ENCODE measurements at places on chromosomes 3 and 15. TPM values are rescaled to one million over a fixed set of nuclear protein-coding genes. Genes with fewer than 3 reads are reported as not detected.

The LIPC gene
- total RNA-seq = 0.41 TPM

The SLC6A11 gene
- total RNA-seq = not detected

The CIAO2A gene
- total RNA-seq = 35.0 TPM

The LSMEM2 gene
- not detected for total RNA-seq

The TIGIT gene
- total RNA-seq = 36.6 TPM

The LRRIQ4 gene
- not detected for total RNA-seq

The KIF15 gene
- total RNA-seq = 0.19 TPM

The LRRC3B gene
- not detected for total RNA-seq

The PLA1A gene
- total RNA-seq = not detected

The SLCO2A1 gene
- not detected for total RNA-seq

The IFT122 gene
- 21.8 TPM for total RNA-seq

The GANC gene
- total RNA-seq = 61.7 TPM

The SPSB4 gene
- not detected for total RNA-seq

The APH1B gene
- 23.0 TPM for total RNA-seq

The GP5 gene
- 3.8 TPM for total RNA-seq

The CCDC33 gene
- not detected for total RNA-seq

The COLQ gene
- 6.3 TPM for total RNA-seq

The FEM1B gene
- 49.1 TPM for total RNA-seq

The NOX5 gene
- total RNA-seq = 0.08 TPM

The AGTR1 gene
- not detected for total RNA-seq

The STT3B gene
- 145 TPM for total RNA-seq
